ENCODE measurements at places on chromosomes 6 and 20.

DNA sequence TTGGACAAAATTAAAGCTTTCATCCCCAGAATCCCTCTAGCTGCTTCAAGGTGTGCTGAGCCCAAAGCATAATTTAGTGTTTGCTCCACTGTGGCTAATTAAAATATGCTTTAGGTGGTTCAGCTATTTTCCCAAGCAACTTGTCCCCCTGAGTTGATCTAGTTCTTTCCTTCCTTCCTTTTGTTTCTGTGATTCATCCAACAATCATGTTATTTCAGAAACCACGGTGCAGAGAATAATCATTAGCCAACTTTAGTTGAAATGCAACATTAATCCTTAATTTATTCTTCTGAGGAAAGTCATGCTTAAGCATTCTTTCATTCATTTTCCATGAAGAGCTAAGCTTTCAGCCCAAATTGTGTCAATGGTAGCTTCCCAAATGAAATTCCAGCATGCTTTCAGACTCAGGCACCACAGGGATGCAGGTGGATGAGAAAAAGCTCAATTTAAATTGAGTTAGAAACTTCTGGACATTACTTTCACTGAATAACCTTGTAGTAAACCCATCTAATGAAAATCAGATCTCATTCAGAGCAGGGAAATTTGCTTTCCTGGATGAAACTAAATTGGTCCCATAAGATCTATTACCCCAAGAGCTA lies 209.0 kb upstream of the NT5E start:
- no peak for DNase-seq

GRCh38 chr6:52534966-52535390 lies 41.9 kb downstream of the TRAM2 start:
- no peak for DNase-seq

DNA sequence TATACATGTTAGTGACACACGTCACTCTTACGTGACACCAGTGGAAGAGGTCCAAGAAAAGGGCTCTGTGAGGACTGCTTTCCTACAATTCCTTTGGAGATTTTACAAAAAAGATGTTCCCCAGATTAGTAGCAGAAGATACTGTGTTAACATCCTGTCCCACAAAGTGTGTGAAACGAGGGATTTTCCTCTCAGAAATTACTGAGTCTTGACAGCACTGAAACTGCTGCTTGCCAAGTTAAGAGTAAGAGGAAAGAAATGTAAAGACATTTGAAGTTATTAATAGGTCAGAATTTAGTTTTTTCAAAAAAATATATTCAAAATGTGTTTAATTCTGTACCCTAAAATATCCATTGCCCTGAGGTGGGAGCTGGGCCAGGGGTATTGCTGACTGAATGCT lies 58.8 kb upstream of the MAP7 start:
- no peak for DNase-seq

DNA sequence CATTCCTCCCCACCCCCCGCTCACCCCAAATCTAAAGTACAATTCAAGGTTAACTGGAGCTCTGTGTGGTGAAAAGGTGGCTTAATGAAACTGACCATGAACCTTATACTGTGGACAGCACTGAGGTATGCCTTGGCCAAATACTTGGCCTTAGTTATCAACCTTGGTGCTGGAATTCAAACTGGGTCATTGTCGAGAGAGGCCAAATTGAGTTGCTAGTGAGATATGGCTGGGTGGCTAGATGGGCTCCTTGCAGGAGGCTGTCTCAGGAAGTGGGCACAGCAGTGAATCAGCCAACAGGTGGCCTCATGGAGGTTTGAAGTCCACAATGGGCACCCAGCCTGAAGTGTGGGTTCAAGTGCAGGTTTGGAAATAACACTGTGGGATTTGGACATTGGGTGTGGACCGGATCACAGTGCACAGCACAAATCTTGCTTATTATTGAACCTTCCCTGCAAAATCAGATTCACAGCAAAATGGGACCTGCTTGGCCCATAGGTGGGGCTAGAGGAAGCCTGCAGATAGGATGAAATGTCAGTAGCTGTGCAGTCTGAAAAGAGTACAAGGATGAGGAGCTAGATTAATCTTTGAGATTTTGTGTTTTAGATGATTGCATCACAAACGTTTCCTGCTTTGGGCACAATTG lies 5.6 kb upstream of the BTBD3 start:
- DNase-seq = no peak

- peak; percentile 30 for DNase-seq
These were observed 87.2 kb downstream of the PDE7B start for GRCh38 chr6:135938576-135939207.

Data from head of caudate nucleus (tissue), 42 donors.